ENCODE measurements at places on chromosomes 6 and 20. TPM values are rescaled to one million over a fixed set of nuclear protein-coding genes. Genes with fewer than 3 reads are reported as not detected.

MTRF1L gene
- total RNA-seq, result 6.2 TPM

MEI4 gene
- total RNA-seq, result 1.3 TPM

AHI1 gene
- total RNA-seq, result 7.5 TPM

HLA-DPA1 gene
- total RNA-seq, result 618 TPM

KCNK5 gene
- 18.6 TPM for total RNA-seq

TFAP2A gene
- total RNA-seq, result not detected

POPDC3 gene
- not detected for total RNA-seq

HCRTR2 gene
- not detected for total RNA-seq

RSPO4 gene
- total RNA-seq, result not detected

DYNLT2 gene
- 2.7 TPM for total RNA-seq

ROMO1 gene
- total RNA-seq, result 146 TPM

BLTP3A gene
- total RNA-seq, result 12.1 TPM

DNA sequence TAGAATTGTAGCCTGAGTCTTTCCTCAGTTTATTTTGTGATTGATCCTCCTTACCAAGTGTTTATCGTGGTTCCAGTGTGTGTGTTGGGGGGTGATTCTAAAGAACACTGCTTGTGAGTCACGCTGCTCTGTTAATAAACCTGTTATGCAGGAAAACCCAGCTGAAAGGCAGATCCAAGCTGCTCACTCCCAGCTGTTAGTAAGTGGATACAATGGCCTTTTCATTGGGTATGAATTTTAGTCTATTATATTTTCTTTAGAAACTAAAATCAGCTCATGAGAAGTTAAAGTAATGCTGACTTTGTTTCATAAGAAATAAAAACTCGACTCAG lies 12.2 kb upstream of the DSTN start:
- DNase-seq, result no peak

DNA sequence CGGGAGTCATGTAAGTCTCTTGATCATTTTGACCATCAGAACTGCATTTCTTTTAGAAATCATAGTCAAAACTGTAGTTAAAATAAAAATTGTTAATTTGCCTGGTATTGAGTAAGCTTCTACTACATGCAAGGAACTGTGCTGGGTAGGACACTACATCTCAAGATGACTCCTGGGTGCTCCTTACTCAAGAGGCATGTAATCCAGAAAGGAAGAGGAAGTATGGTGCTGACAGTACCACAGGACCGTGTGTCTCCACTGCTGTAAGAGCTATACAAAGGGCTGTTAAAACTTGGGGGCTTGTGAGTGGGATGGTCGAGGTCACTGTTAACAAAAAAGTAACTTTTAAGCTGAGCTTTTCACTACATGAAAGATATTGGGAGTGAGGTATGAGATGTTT lies 508.3 kb upstream of the SOX4 start:
- no peak for DNase-seq

DNA sequence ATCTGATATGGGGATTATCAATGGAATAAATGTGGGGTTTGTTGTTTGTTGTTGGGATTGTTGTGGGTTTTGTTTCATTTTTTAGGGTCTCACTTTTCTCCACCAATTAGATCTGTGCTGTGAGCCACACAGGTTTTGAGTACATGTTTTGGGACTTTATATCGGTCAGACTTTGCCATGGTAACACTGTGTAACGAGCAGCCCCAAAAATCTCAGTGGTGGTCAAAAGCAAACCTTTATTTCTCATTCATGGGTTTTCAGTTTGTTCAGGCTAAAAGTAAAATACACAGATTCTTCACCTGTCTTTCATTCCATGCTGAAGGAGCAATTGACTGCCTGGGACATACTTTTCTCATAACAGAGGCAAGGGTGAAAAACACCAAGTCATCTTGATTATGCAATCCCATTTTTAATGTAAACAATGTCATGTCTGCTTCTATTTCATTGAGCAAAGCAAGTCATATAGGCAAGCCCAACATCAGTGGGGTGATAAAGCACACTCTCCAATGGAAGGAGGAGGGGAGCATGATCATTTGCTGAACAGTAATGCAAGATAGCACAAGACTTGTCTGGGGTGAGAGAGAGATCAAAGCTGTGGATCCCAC lies 101.1 kb upstream of the PLCB4 start:
- DNase-seq, result no peak

GRCh38 chr6:125866433-125866832 lies 75.7 kb downstream of the NCOA7 start:
- no peak for DNase-seq

GRCh38 chr6:155117785-155118184 lies 122.7 kb downstream of the TIAM2 start:
- DNase-seq, result no peak

- peak; percentile 32 for DNase-seq
These were observed at the start of gene CCDC170 for GRCh38 chr6:151493804-151494234. Gene CCDC170 (plus strand): TSS chr6:151494017. CDS start chr6:151494129, 112 bp downstream.

GRCh38 chr20:9141921-9142320 lies 73.0 kb downstream of the PLCB4 start:
- DNase-seq, result no peak

DNA sequence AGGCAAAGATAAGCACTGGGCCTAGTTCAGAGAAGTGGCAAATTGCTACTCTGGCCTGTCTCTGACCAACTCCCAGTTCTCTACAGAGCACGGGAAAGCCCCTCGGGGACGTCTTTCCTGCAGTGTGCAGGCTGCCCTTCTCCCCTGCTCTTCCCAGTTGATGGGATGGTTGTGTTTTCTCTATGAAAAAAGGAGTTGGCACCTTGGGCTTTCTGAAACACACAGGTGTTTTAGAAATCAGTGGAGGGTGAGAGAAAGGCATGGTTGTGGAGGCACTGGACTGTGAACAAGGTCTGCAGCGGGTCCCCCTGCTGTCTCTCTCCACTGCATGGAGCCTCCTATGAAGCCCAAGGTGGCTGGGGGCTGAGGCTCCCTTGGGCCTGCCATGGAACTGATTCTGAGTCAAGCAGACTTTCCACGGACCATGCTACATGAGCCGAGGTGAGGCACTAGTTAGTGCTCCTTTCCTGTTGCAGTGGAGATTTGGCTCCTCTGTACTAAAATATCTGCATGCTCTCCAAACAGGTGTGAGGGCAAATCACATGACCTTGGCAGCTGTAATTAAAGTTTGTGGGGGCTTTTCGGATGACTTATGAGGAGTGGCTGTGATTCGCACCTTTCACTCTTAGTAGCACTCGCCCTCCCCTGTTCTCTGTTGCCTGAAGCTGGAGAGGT lies 16.3 kb downstream of the GTSF1L start:
- DNase-seq, result no peak

- no peak for DNase-seq
These were observed 145.5 kb upstream of the RNF24 start for GRCh38 chr20:4160761-4161305.

DNA sequence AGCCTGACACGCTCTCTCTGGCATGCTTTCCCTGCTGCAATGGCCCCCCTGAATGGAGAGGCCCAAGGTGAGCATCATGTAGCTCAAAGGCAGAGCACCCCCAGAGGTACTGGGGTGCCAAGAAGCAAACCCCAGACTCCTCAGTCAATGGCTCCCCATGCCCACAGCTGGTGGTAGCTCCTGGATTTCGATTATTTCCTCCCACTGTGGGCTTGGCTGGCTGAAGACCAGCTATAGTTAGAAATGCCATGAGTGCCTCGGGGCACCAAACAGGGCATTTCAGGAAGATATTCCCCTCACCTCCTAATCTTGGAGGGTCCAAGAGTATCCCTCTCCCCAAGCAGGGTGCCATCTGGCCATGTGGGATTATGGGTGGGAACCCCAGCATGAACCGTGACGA lies 16.8 kb downstream of the MAP1LC3A start:
- no peak for DNase-seq

- no peak for DNase-seq
These were observed 9.3 kb downstream of the SYNGAP1 start for GRCh38 chr6:33428966-33429749.

GRCh38 chr6:40369891-40370290 lies 217.3 kb downstream of the LRFN2 start:
- DNase-seq, result no peak

- peak; percentile 59 for DNase-seq
These were observed 50.8 kb upstream of the FAM83D start for GRCh38 chr20:38875175-38875993.

GRCh38 chr6:69973763-69974162 lies 107.4 kb downstream of the COL19A1 start:
- no peak for DNase-seq

DNA sequence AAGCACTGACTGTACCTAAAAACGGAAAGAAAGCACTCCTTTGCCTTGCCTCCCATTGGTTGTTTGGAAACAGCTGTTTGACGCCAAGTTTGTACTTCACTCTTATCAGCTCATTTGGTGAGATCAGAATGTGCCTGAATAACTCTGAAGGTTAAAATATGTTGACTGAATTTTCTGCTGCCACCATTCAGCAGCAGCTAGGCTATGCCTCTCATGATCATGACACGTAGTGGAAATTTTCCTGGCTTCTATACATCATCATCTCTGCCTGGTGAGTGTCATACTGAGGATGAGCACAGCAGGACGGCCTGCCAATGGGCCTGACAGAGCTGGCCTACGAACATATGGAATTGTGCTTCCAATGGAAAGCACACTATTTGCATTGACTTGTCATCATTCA lies 704.9 kb upstream of the CITED2 start:
- DNase-seq, result no peak

DNA sequence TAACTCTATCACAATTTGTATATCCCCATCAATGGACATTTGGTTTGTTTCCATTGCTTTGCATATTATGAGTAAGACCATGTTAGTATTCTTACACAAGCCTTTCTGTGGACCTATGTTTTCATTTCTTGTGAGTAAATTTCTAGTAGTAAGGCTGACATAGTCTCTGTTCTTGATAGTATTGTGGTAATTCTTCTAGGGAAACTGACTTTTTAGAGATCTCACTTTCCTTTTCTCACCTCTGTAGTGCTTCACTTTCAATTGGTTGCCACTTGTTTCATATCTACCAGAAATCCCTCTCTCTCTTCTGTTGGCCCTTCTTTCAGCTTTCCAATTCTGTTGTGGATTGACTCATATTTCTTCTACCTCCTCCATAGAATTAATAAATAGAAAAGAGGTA lies 8.5 kb downstream of the ISM1 start:
- no peak for DNase-seq

- no peak for DNase-seq
These were observed 460.3 kb downstream of the EPM2A start for GRCh38 chr6:145275019-145275418.

- DNase-seq, result no peak
These were observed 7.5 kb downstream of the ATG5 start for GRCh38 chr6:106318061-106318460.
